ENCODE measurements at places on chromosomes 5 and 9. TPM values are rescaled to one million over a fixed set of nuclear protein-coding genes. Genes with fewer than 3 reads are reported as not detected.
A peak's percentile ranks its signal among the peaks of the same experiment; 100 is the strongest.

TAF1L gene
- total RNA-seq, result under 0.01 TPM

LRRC70 gene
- 0.38 TPM for total RNA-seq

LRSAM1 gene
- 15.5 TPM for total RNA-seq

SUSD3 gene
- total RNA-seq, result not detected

MEIKIN gene
- total RNA-seq, result not detected

ACTBL2 gene
- total RNA-seq, result 0.50 TPM

SNAPC3 gene
- 35.2 TPM for total RNA-seq

STPG3 gene
- total RNA-seq, result not detected

NCS1 gene
- 76.5 TPM for total RNA-seq

GRCh38 chr9:93708289-93708986 lies 132.1 kb downstream of the PHF2 start:
- DNase-seq, result no peak

DNA sequence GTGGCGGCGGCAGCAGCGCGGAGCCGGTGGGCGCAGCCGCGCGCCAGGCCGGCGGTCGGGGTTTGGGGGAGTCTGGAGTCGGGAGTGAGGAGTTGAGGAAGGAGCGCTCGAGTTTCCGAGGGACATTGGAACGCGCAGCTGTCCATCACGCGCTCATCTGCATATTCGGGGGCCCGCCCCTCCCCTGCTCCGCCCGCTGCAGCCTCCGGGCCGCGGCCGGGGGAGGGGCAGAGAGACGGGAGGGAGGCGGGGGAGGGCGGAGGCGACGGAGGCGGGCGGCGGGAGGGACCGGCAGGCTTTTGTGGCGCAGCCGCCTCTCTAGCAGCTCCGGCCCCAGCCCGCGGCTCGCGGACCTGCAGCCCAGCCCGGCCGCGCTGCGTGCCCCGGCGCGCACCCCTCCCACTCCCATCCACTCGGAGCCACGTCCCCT lies at the start of gene IRX2:
Gene IRX2, minus strand, starts transcription at position 86 of the 430 bp plus-strand sequence. CDS start 264 bp downstream, outside the sequence.
- DNase-seq, result peak; percentile 96

GRCh38 chr5:74092766-74093165 lies 466.8 kb downstream of the ARHGEF28 start:
- no peak for DNase-seq

- no peak for DNase-seq
Observed at GRCh38 chr5:159493696-159494095, 163.4 kb upstream of the IL12B start.

DNA sequence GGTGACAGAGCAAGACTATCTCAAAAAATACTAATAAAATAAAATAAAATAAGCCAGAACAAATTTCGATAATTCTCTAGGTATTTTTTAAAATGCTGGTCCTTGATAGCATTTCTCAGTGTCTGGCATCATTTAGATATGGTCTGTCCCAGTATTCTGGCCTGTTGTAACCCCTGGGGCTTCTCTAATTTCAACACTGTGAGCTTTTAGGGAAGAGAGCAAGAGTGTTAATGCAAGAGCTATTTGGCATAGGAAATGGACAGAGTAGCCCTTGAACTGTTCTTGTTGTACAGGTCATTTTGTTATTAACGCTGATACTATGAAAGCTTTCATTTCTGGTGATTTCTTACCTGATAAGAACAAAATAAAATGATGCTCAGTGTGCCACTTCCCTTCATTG lies 112.2 kb upstream of the ZNF608 start:
- no peak for DNase-seq

GRCh38 chr5:118555727-118556126 lies 432.6 kb downstream of the DTWD2 start:
- DNase-seq, result no peak

DNA sequence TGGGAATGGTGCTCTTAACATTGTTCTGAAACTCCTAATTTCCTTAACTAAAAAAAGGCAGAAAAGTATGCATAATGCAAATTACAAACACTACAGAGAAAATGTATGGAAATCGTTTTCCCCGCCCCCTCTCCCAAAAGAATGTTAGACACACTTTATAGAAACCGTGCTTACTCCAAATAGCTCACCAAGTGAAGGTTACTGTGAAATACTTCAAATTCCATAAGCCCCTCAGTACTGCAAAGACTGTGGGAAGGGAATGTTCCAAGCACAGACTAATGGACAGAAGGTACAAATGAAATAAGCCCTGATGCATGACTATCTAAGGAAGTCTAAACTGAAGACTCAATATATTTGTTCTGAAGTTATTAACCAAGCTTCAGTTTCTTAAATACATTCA lies 12.5 kb downstream of the MAPKAP1 start:
- no peak for DNase-seq

DNA sequence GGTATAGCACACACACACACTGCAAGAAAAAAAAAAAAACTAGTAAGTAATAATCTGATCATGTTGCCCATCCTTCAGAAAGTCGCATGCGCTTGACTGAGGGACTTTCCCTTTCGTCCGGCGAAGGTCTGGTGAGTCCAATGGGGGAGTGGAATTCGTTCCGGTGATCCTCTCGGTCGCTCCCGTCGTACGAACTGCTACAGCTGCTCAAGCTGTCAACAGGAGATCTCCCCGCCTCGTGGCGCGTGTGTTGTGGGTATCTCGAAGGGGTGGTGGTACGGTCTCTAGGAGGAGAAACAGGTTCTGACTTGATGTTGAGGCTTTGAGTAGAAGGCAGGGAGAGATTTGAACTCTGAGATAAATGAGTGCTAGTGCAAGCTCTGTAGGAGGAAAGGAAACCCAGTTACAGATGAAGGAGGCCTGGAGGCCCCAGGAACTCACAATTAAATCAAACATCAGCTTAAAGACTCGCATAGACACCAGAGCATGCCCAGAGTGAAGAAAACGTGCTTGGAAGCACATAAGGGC lies 160.4 kb downstream of the MEF2C start:
- no peak for DNase-seq

GRCh38 chr9:116493183-116493860 lies 193.8 kb upstream of the TRIM32 start:
- no peak for DNase-seq

GRCh38 chr9:129245276-129245675 lies 67.2 kb upstream of the IER5L start:
- no peak for DNase-seq

DNA sequence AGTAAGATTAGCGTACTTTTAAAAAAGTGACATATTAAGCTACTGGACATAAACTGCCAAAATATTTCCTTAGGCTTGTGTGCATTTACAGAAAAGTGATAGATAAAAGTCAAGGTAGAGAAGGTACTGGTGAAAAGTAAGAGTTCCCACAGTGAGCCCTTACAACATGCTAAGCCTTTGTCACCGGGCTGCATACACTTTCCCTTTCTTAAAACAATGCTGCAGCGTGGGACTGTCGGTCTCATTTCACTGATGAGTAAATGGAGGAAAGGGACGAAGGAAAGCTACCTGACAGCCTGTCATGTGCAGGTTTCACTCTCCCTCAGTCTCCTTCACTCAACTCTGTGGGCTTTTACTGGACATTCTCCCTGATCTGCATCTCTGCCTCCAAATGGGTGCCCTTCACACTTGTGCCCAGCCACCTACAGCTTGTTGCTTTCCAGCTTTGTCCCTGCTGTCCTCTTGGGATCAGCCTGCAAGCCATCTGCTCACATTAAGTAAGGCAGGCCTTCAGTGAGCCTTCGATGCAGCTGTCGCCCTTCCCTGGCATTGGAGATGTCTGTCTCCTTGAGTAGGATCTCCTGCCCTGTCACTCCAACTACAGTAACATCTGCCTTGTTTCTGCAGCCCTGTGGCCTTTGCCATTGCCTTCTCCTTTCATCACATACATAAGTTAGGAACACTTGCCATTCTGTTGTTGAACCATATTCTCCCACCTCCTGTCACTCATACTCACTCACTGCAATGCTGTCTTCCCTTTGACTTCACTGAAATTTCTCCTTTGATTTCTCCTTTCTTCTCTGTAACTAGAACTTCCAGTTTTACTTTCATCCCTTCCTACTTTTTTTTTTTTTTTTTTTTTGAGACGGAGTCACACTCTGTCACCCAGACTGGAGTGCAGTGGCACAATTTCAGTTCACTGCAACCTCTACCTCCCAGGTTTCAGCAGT lies 9.3 kb upstream of the ROPN1L start:
- DNase-seq, result no peak

DNA sequence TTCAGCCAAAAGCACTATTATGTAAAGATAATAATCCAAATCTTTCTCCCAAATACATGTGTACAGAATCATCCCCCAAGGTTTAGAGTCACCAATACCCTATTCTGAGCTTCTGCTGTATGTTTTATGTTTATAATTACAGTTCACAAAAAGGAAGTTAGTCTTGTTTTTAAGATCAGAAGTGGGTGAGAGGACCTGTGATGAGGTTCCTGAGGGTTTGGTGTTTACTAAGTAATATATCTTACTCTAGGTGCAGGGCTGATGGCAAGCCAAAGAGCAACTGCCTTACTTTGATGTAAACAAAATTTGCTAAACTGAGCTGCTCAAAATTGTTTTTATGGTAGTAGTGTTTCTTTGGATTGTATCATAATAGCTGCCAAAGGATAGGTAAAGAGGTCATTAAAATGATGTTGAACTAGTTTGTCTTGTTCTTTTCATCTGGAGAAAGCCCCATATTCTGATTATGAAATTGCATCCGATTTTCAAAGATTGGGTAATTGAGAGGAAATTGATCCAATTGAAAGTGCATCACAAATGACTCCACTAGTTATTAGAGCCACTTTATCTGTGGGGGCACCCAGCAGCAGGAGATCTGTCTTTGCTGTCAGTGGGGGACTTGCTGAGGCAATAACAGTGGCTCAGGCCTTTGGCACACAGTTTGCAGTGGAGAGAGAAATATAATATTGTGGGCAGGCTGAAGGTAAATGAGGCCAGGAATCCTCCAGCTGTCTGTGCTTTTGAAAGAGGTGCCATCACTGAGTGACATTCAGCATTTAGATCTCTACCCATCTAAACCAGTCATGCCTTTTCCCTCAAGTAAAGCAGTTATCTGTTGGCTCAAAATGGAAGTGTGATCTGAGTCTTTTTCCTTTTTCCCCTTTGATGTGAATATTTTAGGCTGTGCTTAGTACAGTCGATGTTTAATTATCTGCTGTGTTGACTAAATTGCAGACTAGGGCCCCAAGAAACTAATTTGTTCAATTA lies 14.1 kb downstream of the TRIM32 start:
- no peak for DNase-seq

- DNase-seq, result no peak
Observed at GRCh38 chr9:37429441-37430285, 7.2 kb downstream of the GRHPR start.

DNA sequence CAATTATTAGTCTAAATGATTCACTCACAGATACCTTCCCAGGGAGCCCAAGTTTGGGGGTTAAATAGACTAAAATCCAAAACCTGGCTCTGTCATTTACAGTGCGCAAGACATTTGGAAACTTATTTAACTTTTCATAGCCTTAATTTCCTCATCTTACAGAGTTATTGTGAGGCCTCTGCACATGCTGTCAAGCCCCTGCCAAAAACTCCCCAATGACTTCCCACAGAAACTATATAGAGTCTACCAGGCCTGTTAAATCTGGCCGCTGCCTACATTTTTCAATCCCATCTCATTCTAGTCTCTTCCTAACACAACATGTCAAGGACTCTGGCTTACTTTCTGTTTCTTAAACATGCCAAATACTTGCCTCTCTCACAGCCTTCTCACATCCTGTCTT lies 412.5 kb downstream of the ELAVL2 start:
- DNase-seq, result no peak

DNA sequence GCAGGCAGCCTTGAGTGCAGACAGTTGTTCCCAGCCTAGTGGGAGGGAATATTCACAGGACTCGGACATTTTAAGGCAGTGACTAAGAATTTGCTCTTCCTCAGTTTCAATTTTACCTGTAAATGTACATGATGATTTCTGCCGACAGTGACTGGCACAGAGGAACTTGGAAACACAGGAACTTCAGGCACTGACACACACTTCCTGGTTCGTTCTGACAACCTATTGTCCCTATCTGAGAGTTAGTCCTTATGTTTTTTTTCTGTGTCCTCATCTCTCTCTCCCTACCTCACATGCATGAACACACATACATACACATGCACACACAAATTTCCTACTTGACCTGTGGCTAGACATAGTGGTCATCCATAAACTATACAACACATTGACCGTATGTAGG lies 89.4 kb upstream of the CD180 start:
- no peak for DNase-seq

DNA sequence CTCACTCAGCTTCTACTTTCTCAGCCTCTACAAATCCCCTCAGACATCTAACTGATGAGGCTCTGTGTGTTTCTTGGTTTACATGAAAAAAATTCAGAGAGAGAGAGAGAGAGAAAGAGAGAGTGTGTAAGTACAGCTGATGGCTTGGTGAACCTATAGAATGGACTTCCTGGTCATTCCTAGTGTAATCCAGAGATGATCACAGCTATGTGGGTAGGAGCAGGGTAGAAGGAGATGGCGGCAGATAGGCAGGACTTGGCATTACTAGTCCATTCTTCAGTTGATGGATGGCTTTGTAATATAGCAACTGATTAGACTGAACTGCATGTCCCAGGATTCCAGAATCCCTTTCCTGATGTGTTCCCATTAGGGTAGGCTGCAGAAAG lies 429.3 kb upstream of the CLINT1 start:
- no peak for DNase-seq

GRCh38 chr5:143586781-143587362 lies 183.4 kb upstream of the NR3C1 start:
- DNase-seq, result no peak

DNA sequence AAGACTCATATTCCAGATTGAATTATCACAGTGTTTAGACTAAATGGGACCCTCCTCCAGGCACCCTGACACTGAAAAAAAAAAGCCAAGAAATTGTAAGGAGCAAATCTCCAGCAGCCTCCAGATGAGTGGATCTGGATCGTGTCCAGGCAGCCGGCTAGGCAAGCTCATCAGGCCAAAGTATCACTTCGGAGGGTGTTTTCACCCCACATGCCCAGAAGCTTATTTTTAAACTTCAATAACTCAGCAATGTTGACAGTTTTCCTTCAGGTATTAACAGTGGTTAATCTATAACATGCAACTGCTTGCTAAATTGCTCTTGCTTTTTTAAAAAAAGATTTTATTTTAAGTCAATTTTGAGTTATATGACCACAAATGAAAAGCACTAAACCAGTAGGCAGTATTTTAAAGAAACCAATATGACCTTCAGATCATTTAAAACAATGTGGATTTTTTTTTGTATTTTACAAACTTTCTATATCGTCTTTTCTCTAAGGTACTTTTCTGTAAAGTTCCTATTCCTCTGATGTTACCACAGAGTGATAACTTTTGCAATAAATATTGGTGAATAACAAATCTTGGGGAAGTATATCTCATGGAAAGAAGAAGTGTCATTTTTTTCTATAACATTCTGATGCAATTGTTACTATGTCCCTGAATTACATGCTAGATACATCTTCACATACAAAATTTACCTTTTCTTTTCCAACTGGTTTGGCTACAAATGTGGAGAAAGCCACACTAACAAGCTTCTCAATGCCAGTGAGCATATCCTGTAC lies 30.7 kb downstream of the ACOT12 start:
- no peak for DNase-seq

- no peak for DNase-seq
Observed at GRCh38 chr5:32127711-32128110, 46.4 kb downstream of the GOLPH3 start.

All from mammary epithelial cell (primary cell).